ENCODE measurements at places on chromosomes 5 and 9. TPM values are rescaled to one million over a fixed set of nuclear protein-coding genes. Genes with fewer than 3 reads are reported as not detected.

Gene SPTLC1
- total RNA-seq = 25.6 TPM

DNA sequence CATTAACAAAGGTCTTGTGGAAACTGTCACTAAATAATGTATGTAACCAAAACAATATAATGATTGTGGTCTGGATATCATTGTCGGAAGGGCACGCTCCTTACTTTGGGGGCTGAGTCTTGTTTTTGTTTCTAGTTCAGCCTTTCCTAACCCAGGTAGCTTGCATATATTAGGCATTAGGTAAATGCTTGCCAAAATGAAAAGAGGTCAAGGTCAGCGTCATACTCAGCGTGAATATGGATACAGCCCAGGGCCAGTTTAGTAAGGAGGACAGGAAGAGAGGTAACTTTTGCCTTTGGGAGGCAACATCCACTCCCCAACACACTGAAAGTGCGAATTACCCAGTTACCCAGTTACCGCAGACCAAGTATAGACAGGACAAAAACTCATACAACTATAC is 171.4 kb downstream of the RAB3C start:
- DNase-seq = no peak

- no peak for DNase-seq
These were observed 168.4 kb downstream of the TSSK1B start for GRCh38 chr5:113266227-113266912.

GRCh38 chr9:111561165-111561719 is 36.3 kb downstream of the ZNF483 start:
- DNase-seq = no peak

DNA sequence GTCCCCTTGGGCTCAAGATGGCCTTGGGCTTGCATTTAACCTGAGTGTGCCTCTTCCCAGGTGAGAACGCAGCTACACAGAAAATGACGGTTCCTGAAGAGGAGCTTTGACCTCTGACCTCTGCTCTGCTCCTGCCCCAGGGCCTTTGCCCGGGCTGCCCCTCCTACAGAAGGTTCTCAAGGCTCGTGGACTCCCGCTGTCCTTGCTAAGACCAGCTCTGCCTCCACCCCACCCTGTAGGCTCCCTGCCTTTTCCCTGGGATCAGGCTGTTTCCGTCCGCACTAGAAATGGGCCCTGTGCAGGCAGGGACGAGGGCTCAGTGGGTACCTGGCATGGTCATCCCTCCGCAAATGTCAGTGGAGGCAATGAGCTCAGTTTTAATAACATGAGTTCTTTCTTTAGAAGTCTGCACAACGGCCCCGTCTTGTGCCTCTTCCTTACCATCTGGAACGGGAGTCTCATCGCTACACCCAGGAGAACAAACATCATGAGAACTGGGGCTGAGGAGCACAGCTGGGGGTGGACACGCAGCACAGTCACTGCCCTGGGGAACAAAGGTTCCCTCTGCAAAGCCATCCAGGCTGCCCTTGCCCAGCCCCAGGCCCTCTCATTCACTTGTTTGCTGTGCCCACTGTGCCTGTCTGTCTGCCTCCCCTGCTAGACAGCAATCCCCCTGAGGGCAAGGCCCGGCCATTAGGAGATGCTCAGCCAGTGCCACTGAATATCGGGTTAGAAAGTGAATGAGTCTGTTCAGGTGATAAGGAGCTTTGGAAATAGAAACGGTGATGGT is 26.7 kb upstream of the LPCAT1 start:
- DNase-seq = no peak

GRCh38 chr5:38783011-38783561 is 62.7 kb upstream of the OSMR start:
- DNase-seq = no peak

Gene STK32A
- total RNA-seq = 0.55 TPM

- no peak for DNase-seq
These were observed 157.4 kb downstream of the RMI1 start for GRCh38 chr9:84137968-84138367.

- no peak for DNase-seq
These were observed 82.1 kb upstream of the IFNE start for GRCh38 chr9:21564175-21564574.

DNA sequence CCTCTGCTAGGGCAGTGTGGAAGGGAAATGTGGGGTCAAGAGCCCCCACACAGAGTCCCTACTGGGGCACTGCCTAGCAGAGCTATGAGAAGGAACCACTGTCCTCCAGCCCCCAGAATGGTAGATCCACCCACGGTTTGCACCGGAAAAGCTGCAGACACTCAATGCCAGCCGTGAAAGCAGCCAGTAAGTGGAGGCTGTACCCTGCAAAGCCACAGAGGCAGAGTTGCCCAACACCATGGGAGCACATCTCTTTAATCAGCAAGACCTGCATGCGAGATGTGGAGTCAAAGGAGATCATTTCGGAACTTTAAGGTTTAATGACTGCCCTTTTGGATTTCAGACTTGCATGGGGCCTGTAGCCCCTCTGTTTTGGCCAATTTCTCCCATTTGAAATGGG is 52.2 kb downstream of the GKAP1 start:
- no peak for DNase-seq

DNA sequence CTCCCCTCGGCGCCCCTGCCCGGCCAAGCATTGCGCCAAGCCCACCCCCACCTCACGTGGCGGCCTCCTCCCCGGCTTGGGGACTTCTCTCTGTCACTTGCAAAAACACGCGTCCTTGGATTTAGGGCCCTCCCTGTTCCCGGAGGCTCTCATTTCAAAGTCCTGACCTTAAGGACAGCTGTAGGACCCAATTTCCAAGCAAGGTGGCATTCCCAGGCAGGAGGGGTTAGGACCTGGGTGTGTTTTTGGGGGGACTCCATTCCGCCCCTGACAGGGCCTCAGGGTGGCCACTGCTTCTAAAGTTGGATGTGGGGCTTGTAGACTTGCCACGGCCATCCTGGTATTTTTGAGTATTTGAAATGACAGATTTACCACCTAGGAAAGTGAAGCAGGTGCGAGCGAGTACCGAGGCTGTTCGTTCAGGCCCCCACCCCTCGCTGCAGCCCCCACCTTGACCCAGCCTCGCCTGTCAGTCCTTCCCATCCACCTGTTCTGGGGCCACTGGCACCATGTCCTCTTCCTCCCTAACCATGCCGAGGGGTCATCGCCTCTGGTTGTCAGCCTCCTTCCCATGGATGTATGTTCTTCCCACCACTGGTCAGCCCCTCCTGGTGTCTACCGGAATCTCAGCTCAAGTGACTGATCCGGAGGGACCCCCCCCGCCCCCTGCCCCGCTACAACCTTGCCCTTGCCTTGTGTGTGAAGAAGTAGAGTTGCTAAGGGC is 52.4 kb downstream of the MRPL36 start:
- no peak for DNase-seq

Gene ZFP37
- 2.1 TPM for total RNA-seq

DNA sequence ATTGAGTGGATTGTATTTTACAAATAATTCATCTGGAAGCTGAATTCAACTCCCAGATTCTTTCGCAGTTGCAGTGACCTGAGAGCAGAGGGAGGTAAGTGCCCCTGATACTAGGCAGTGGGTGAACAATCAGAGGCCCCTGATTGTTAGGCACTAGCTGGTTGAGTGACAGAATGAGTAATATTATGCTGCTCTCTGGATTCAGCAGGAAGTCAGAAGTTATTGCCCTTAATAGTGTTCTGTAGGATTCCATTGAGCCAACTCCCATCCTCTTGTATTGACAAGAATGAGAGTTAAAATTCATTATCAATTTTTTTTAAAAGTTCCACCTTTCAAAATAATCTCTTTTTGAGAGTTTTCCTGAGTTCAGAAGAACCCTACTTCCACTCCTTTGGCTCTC is 301.2 kb downstream of the DTWD2 start:
- no peak for DNase-seq

GRCh38 chr5:175308701-175309100 is 135.3 kb downstream of the DRD1 start:
- no peak for DNase-seq

DNA sequence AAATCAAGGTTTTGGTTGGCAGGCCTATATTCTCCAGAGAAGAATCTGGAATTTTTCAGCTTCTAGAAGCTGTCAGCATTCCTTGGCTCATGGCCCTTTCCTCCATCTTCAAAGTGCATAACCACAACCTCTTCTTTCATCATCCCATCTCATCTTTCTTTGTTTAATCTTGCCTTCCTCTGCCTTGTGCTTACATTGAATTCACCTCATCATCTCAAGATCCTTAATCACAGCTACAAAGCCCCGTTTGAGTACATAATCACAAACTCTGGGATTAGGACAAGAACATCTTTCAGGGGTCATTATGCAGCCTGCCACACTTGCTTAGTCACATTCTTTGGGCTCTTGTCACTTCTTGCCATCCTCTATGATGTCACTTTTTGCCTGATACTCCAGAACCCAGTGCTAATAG is 130.3 kb downstream of the FOXD1 start:
- no peak for DNase-seq

DNA sequence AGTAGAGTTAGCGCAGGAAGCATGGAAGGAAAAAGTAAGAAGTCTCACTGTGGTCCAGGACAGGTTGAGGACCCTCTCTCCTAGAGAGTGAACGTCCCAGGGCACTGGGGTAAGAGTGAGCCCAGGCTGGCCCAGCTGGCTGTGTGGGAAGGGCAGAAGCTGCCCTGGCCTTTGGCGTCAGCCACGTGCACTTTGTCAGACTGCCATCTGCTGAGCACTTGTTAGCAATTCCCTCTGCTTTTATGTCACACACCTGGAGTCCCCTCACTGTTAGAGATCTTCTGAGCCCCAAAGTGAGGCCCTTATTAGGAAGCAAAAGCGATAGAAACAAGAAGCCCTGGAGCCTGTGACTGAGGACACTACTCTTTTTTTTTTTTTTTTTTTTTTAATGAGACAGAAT is 79.1 kb downstream of the UGCG start:
- no peak for DNase-seq

Gene FCN2
- 0.46 TPM for total RNA-seq

DNA sequence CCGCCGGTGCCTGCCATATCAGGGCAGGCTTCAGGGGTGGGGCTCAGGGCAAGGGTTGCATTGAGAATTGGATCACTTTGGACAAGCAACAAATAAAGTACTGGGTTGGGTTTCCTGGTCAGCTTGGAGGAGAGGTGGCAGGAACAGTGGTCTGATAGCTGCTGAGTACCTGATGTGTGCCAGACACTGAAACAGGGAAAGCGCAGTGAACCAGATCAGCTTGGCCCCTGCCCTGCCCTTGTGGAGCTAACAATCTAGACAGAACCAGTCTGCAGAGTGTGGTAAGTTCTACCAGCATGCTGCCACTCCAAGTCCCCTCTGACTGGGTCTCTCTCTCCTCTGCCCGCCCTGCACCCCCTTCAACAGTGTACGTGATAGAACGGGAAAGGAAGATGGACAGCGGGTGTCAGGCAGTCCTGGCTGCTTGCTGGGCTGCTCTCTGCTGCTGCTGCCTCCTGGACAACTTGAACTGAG is 53.4 kb downstream of the CYSTM1 start:
- DNase-seq = no peak

- DNase-seq = no peak
These were observed 670 bp upstream of the FBP1 start for GRCh38 chr9:94639999-94640376.

Gene SIT1
- 0.49 TPM for total RNA-seq

DNA sequence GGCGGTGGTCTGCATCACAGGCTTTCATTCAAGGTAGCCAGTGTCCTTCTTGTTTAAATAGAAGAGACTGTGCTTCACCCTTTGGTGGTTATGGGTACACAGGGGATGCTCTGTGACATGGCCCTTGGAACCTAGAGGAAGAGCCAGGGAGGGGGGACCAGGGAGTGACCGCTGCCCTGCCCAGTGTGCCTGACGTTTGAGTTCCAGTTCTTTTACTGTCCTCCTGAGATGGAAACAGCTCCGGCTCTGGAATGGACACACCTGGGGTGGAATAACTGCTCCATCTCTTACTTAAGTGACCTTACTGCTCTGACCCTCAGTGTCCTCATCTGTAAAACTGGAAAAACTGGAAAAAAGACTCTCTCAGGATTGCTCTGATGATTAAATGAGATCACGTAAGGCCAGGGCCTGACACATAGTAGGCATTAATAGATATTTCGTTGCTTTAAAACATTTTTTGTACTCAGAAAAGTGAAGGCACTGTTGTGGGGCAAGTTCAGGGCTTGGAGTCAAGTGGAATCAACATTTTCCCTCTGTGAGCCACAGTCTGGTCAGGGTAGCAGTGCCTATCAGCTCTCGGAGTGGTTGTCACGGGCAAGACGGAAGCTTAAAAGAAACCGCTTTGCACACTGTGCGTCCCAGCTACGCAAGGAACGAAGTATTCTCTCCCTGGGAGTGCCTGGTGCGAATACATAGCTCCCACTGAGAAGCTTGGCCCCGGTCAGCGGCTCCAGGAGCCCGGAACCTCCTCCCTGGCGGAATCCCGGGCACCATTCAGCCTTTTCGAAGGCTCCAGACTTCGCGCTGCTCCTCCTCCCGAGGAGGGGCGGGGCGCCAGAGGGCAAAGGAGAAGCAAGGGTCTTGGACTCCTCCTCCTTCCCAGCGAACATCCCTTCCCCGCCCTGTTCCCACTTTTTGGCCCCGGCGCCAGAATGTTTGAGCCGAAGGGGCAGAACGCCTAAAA is 5.8 kb downstream of the POU4F3 start:
- no peak for DNase-seq

GRCh38 chr9:132631280-132631679 is 38.5 kb downstream of the DDX31 start:
- DNase-seq = no peak

DNA sequence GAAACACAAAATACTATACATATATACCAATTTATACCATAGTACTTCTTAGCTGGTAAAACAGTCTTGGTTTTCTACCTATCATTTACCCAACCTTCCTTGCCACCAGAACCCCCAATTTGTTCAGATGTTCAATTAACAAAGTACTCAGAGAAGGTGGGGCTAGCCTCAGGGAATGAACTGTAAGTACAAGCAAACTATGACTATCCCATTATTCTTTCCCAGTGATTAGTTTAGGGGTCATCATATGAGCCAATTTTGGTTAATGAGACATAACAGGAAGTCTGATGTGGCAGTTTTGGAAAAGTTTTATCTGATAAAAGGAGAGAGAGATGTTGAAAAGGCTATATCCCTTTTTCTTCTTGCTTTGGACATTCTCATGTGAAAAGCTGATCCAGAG is 125.8 kb downstream of the DTWD2 start:
- DNase-seq = no peak

- DNase-seq = no peak
These were observed 203.7 kb downstream of the SH3GL2 start for GRCh38 chr9:17782430-17783149.

Gene EQTN
- total RNA-seq = not detected

GRCh38 chr9:115209601-115210306 is 91.8 kb upstream of the TNC start:
- DNase-seq = no peak

Gene ARAP3
- 21.9 TPM for total RNA-seq

DNA sequence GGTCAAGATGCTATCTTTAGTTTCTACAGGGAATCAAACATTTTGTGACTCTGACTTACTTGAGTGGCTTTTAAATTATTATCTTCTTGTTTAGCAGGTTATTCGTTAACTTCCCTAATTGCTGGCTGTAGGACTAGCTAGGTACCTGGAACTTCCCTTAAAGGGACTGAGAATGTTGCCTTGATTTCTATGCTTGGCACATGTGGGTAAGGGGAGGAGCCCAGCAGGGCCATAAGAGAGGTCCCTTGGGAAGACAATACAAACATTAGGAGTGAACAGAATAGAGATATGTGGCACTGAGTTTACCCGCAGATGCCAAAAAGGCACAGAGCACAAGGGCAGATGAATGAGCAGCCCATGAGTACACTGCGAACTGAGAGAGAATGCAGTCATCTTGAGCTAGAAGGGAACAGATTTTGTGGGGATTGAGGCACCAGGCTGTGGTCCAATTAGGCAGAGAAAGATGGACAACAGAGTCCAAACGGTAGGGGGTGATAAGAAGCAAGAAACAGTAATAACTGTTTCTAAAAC is 9.8 kb downstream of the CKMT2 start:
- no peak for DNase-seq
